T-cell (primary cell): ENCODE measurements at places on chromosomes 4 and X. TPM values are rescaled to one million over a fixed set of nuclear protein-coding genes. Genes with fewer than 3 reads are reported as not detected.

- no peak overlapping the region for H3K4me3 ChIP-seq
- no peaks in the 10 kb centered on the region for H3K4me1 ChIP-seq
- H3K36me3 ChIP-seq = no peaks in the 10 kb centered on the region
- H3K27ac ChIP-seq = no peak overlapping the region
These were observed 197.3 kb downstream of the CFAP299 start for GRCh38 chr4:80532674-80533333.

Gene ACE2
- total RNA-seq = not detected

DNA sequence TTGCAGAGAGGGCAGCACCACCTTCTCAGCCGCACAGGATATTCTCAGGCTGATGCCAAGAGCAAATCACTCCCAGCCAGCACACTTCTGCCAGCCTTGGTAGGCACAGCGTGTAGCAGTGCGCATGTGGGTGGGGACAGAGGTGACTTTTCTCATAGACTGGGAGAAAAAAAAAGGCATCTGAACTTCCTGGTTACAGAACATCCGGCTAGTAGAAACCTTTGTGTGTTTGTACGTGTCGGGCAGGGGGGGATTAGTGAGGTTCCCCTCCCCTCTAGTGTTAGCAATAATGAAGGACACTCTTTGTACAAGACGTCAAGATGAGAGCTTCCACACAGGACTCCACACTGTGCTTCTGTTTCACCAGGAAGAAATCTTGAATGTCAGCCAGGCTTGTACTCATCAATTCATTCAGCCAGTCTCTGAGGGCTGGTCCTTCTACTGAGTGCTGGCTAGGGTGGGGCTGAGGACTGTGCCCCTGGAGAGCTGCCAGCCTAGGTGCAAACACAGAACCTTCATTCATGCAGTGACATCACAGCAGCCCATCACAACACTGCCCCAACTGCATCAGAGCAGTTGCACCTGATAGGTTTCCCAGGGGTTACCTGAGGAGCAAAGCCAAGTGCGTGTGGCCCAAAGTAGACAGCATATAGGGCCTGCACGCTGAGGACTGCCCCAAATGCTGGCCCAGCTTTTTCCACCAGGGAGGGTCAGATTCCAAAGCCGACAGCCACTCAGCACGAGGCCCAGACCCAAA is 34.7 kb downstream of the SLC25A5 start:
- H3K4me3 ChIP-seq = no peak overlapping the region
- no peaks in the 10 kb centered on the region for H3K36me3 ChIP-seq
- H3K4me1 ChIP-seq = peaks cover 18% of the 10 kb centered on the region

DNA sequence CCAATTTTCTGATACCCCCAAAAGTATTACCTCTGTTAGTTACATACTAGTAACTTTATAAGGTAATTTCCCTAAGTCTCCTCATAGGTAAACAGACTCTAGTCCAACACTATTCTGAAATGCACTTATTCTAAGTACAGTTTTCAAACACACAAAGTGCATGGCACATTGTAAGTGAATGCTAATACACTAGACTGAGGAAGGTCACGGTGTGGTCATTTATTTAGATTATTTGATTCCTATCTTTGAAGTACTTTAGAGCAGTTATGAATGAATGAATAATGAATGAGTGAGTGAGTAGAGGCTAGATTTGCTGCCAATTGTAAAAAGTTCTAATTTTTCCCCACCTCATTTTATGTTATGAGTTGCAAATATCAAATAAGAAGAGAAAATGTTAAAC is 132.8 kb upstream of the UGT8 start:
- H3K27me3 ChIP-seq = no peaks in the 10 kb centered on the region
- H3K4me3 ChIP-seq = no peak overlapping the region
- DNase-seq = no peak
- H3K4me1 ChIP-seq = no peaks in the 10 kb centered on the region

GRCh38 chr4:15186806-15187205 is 184.5 kb downstream of the CPEB2 start:
- DNase-seq = no peak
- no peaks in the 10 kb centered on the region for H3K27me3 ChIP-seq
- H3K4me1 ChIP-seq = no peaks in the 10 kb centered on the region
- no peaks in the 10 kb centered on the region for H3K36me3 ChIP-seq
- H3K4me3 ChIP-seq = no peak overlapping the region

Gene DCAF8L2
- total RNA-seq = not detected

DNA sequence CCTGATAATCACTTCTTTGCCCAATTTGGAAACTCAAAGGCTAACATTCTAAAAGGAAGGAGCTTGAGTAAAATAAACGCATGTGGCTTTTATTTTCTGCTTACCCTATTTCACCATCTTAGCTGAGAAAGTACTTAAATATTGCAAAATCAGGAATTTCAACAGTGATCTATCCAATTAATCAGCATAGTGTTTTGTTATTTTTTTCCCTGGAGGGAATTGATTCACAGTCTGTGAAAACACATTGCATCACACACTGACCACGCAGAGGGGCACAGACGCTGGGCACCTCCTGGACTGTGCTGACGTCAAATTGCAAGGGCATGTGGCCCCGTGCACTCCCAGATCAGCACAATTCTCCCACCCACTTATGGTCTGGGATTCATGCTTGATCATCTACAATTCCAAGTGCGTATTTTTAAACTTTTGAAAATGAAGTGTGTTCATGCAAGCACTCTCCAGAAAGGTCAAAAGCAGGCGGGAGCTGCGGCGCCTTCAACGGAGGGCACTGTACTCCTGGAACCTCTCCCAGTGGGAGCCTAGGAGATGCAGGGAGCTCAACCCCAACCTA is 320.6 kb upstream of the PPARGC1A start:
- no peaks in the 10 kb centered on the region for H3K4me1 ChIP-seq
- no peaks in the 10 kb centered on the region for H3K36me3 ChIP-seq
- no peak overlapping the region for H3K4me3 ChIP-seq
- DNase-seq = no peak

DNA sequence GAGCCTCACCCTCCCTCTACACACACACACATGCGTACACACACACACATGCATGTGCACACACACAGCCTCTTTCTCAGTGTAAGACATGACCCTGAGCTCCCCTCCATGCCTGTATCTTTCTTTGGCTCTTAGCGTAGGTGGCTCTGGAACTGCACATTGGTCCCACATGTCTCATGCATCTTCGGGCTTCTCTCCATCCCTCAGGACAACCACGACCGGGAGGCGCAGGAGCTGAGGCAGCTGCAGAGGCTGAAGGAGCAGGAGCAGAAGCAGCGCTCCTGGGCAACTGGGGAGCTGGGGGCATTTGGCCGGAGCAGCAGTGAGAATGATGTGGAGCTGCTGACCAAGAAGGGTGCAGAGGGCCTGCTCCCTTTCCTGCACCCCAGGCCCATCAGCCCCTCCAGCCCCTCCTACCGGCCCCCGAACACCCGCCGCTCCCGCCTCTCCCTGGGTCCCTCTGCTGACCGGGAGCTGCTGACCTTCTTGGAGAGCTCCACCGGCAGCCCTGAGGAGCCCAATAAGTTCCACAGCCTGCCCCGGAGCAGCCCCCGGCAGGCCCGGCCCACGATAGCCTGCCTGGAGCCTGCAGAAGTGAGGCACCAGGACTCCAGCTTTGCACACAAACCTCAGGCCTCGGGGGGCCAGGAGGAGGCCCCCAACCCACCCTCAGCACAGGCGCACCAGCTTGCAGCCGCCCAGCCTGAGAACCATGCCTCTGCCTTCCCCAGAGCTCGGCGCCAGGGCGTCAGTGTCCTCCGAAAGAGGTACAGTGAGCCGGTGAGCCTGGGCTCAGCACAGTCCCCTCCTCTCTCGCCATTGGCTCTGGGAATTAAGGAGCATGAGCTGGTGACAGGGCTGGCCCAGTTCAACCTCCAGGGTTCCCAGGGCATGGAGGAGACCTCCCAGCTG is 38.6 kb downstream of the FHDC1 start:
- no peak overlapping the region for H3K27ac ChIP-seq
- no peaks in the 10 kb centered on the region for H3K4me1 ChIP-seq
- H3K27me3 ChIP-seq = no peaks in the 10 kb centered on the region
- no peak for DNase-seq
- H3K36me3 ChIP-seq = no peaks in the 10 kb centered on the region
- no peak overlapping the region for H3K4me3 ChIP-seq

Gene PRDM8
- total RNA-seq = 10.5 TPM

DNA sequence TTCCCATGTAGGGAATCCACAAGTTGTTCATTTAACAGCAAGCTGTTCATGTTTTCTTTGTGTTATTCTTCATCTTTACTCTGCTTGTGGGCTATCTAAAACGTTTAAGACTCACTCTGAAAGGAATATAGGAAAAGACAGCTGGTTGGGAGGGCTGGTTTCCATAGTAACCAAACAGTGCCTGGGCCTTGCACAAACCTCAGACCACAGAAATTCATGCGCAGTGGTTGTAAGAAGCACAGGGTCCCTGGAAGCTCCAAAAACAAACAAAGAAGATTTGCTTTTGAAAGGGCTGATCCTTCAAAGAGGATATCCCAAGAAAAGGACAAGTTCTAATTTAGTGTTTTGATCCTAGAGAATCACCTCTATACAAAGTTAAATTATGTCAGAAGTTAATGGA is 7.8 kb downstream of the SERTM2 start:
- H3K4me1 ChIP-seq = no peaks in the 10 kb centered on the region
- DNase-seq = no peak
- no peaks in the 10 kb centered on the region for H3K36me3 ChIP-seq

DNA sequence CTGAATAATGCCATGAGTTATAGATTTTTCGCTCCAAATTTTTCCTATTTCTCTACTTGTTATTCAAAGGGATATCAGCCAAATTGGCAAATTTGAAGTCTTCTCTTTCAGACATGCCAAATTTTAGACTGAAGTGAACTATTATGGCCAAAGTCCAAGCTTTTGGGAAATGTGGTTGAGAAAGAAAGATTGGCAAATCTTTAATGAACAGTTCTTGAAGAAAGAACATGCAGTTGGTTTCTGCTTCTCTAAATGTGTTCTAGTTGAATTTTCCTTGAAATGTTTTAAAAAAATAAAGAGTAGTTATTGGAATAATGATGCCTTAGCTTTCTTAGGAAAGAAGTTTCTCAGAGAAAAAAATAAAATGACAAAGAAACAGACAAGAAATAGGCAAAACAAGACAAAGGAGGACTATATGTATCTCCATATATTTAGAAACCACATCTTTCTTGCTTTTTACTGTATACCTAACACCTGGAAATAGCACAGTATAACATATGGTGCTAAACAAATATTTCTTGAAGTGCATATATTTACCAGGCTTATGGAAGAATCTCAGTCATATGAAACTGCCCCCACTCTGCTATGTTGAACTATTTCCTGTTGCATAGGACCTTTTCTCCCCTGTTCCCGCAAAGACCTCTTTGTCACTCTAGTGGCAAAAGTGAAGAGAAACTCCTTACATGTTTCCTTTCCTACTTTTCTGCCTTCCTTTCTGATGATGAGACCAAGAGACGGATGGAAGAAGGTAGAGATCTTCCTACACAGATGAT is 250.0 kb downstream of the ARHGAP24 start:
- no peak overlapping the region for H3K4me3 ChIP-seq
- no peaks in the 10 kb centered on the region for H3K4me1 ChIP-seq
- H3K27me3 ChIP-seq = no peaks in the 10 kb centered on the region
- no peak for DNase-seq

- DNase-seq = no peak
- no peaks in the 10 kb centered on the region for H3K4me1 ChIP-seq
- no peaks in the 10 kb centered on the region for H3K27me3 ChIP-seq
- no peaks in the 10 kb centered on the region for H3K36me3 ChIP-seq
- no peak overlapping the region for H3K27ac ChIP-seq
- H3K4me3 ChIP-seq = no peak overlapping the region
These were observed 220.0 kb downstream of the PCDH18 start for GRCh38 chr4:137312257-137312656.
